ENCODE measurements at places on chromosomes 11 and 22.

DNA sequence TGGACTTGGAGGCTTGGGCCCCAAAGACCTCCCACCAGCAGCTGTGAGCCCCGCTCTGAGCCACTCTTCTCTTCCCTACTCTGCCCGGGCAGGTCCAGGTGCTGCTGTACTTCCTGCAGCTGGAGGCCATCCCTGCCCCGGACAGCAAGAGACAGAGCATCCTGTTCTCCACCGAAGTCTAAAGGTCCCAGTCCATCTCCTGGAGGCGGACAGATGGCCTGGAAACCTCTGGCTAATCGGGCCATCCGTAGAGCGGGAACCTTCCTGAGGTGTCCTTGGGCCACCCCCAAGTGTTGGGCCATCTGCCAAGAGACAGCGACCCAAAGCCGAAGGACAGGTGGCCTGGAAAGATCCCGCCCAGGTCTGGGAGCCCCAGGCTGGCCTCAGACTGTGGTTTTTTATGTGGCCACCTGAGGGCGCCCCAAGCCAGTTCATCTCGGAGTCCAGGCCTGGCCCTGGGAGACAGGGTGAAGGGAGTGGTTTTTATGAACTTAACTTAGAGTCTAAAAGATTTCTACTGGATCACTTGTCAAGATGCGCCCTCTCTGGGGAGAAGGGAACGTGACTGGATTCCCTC is 135.1 kb downstream of the BCR start:
- DNase-seq: peak; percentile 28

GRCh38 chr22:20238901-20239675 is 29.0 kb downstream of the RTN4R start:
- peak; percentile 18 for DNase-seq

DNA sequence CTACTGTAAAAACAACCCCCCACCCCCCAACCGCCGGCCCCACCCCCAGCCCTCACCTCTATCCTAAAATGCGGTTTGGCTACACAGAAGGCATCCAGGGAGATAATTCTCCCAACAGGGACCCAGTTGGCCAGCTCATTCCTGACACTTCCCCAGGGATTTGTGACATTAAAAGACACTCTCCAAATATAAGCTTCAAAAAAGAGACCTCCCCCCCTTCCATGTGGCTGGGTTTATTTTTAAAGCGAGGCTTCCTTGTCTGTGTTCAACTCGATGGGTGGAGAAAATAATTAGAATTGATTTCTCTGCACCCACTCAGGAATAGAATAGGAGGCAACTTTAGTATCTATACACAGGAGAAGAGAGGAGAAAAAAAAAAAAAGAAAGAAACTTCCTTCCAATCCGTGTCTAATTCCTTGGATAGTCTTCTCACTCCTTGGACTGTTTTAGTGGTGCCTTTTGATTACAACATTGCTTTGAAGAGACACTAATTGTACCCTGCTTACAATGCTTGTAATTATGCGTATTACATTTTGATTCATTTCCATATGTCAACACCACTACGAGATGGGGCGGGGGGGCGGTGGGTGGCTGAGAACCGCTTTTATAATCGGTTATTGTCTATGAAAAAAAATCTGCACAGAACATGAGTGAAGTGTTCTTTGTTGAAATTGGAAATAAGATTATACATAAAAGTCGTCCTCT is 500.4 kb downstream of the MIAT start:
- no peak for DNase-seq

GRCh38 chr11:111851636-111852035 is 19.7 kb downstream of the ALG9 start:
- DNase-seq: no peak

GRCh38 chr11:117662671-117663269 is 134.2 kb downstream of the DSCAML1 start:
- no peak for DNase-seq

- DNase-seq: no peak
Measured at GRCh38 chr22:24703101-24703500, 71.4 kb downstream of the PIWIL3 start.

- DNase-seq: peak; percentile 28
Measured at GRCh38 chr11:65356394-65356972, 1.9 kb downstream of the TIGD3 start.

GRCh38 chr11:34182921-34183685 is 77.7 kb downstream of the NAT10 start:
- no peak for DNase-seq

- no peak for DNase-seq
Measured at GRCh38 chr11:69080257-69080995, 31.7 kb downstream of the TPCN2 start.
